ENCODE measurements at places on chromosomes 2 and 18. TPM values are rescaled to one million over a fixed set of nuclear protein-coding genes. Genes with fewer than 3 reads are reported as not detected.

- H3K36me3 ChIP-seq: peaks cover 5% of the 10 kb centered on the region
- H3K27ac ChIP-seq: no peak overlapping the region
- peaks cover 34% of the 10 kb centered on the region for H3K4me1 ChIP-seq
Observed at GRCh38 chr2:232281858-232282507, 96.6 kb upstream of the ALPP start.

DNA sequence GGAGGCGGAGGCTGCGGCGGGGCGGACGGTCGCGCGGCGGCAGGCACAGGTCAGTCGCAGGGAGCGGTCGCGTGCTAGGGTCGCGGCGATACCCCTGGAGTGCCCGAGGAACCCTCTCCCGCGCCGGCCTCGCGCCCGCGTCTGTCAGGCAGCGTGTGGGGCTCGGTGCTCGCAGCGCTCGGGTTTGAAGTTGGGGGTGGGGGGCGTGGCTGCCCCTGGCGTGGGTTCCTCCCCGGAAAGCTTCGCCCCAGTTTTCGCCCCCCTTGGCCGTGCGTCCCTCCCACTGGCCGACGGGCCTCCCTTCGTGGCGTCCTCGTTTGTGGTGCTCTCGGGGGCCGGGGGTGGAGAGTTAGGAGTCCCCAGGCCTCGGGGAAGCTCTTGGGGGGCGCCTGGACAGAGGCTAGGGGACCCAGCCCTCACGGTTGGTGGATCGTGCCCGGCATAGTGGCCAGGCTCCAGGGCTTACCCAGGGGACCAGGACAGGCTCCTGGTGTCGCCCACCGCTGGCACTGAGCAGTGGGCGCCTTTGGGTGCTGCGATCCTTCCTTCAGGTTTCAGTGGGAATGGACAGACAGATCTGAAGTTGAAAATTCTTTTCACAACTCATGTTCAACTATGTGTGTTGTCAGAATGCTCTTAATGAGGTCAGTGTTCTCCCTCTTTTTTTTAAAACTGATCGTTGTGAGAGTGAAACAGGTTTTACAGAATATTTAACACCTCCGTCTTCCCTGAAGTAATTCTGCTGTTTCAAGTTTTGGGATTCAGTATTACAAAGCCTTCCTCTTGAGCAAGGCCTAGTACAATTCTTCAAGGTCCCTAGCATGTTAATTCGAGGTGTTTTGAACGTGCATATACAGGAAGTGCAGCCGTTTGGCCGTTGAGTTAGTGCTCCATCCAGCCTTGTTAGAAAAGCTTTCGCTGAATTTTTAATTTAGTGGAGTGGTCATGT is 604 bp downstream of the RALBP1 start:
- H3K27ac ChIP-seq: peak overlapping the region; percentile 71
- H3K4me1 ChIP-seq: peaks cover 21% of the 10 kb centered on the region
- peak; percentile 42 for DNase-seq
- peaks cover 9% of the 10 kb centered on the region for H3K27me3 ChIP-seq
- H3K4me3 ChIP-seq: peak overlapping the region; percentile 88

GRCh38 chr2:128411431-128411830 is 92.8 kb upstream of the HS6ST1 start:
- no peaks in the 10 kb centered on the region for H3K36me3 ChIP-seq
- no peak for DNase-seq
- no peak overlapping the region for H3K27ac ChIP-seq
- no peaks in the 10 kb centered on the region for H3K27me3 ChIP-seq
- H3K4me3 ChIP-seq: no peak overlapping the region

GRCh38 chr2:200156166-200156835 is 150.2 kb upstream of the SPATS2L start:
- no peaks in the 10 kb centered on the region for H3K4me1 ChIP-seq
- no peak for DNase-seq
- no peak overlapping the region for H3K27ac ChIP-seq

DNA sequence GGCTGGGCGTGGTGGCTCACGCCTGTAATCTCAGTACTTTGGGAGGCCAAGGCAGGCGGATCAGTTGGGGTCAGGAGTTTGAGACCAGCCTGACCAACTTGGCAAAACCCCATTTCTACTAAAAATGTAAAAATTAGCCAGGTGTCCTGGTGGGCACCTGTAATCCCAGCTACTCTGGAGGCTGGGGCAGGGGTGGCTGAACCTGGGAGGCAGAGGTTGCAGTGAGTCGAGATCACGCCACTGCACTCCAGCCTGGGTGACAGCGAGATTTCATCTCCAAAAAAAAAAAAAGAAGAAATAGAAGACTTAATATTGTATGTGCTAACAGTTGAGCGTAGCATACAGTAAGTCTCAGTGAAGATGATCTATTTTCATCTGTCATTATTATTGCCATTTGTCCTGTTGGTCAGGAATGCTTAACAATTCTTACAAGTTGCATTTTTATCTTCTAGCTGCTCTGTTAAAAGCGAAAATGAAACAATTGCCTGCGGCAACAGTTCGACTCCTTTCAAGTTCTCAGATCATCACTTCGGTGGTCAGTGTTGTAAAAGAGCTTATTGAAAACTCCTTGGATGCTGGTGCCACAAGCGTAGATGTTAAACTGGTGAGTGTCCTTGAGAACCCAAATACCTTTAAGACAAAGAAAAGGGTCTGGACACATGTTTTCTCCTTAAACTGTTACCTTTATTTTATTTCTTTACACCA is 7.2 kb downstream of the PMS1 start:
- H3K27me3 ChIP-seq: no peaks in the 10 kb centered on the region
- DNase-seq: no peak
- H3K4me1 ChIP-seq: no peaks in the 10 kb centered on the region
- H3K27ac ChIP-seq: peak overlapping the region; percentile 73

GRCh38 chr2:60350791-60351190 is 202.7 kb downstream of the BCL11A start:
- H3K4me1 ChIP-seq: peaks cover under 1% of the 10 kb centered on the region
- no peak overlapping the region for H3K27ac ChIP-seq
- DNase-seq: no peak
- H3K27me3 ChIP-seq: no peaks in the 10 kb centered on the region
- H3K4me3 ChIP-seq: no peak overlapping the region

- no peak for DNase-seq
- no peak overlapping the region for H3K27ac ChIP-seq
- H3K36me3 ChIP-seq: no peaks in the 10 kb centered on the region
- H3K4me1 ChIP-seq: peaks cover 12% of the 10 kb centered on the region
- H3K27me3 ChIP-seq: no peaks in the 10 kb centered on the region
Observed at GRCh38 chr2:65420712-65421431, 11.5 kb downstream of the SPRED2 start.

GRCh38 chr2:43402002-43402401 is 175.6 kb upstream of the ZFP36L2 start:
- H3K27me3 ChIP-seq: no peaks in the 10 kb centered on the region
- no peak overlapping the region for H3K27ac ChIP-seq
- no peak for DNase-seq
- no peak overlapping the region for H3K4me3 ChIP-seq
- H3K36me3 ChIP-seq: peaks cover 12% of the 10 kb centered on the region

- no peaks in the 10 kb centered on the region for H3K27me3 ChIP-seq
- peaks cover 65% of the 10 kb centered on the region for H3K4me1 ChIP-seq
- no peak overlapping the region for H3K4me3 ChIP-seq
- H3K27ac ChIP-seq: no peak overlapping the region
Observed at GRCh38 chr2:10325278-10326145, 22.8 kb downstream of the HPCAL1 start.

DNA sequence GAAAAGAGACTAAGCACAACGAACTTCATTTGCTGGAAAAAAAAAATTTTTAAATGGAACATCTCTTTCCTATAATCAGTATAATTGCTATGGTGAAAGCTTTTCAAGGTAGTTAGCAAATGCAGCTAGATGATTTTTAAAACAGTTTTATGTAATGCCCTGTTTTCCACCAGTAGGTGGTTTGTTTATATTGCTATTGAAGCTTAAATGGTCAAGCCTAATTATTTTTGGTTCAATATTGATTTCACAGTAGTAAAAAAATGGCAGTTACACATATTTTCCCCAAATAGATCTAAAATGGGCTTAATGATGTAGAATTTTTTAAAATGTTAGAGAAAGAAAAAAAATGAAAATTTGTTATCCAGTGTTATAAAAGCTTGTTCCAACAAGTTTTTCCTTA is 70.2 kb downstream of the CDH19 start:
- no peak overlapping the region for H3K27ac ChIP-seq
- DNase-seq: no peak
- no peaks in the 10 kb centered on the region for H3K27me3 ChIP-seq
- H3K36me3 ChIP-seq: no peaks in the 10 kb centered on the region
- no peaks in the 10 kb centered on the region for H3K4me1 ChIP-seq
- no peak overlapping the region for H3K4me3 ChIP-seq

Gene SERPINB2
- not detected for total RNA-seq

Gene SLC4A3
- total RNA-seq: 0.47 TPM

Gene LIMS2
- 14.5 TPM for total RNA-seq

Gene ASIC4
- total RNA-seq: not detected

Gene STEAP3
- total RNA-seq: 0.22 TPM

Data from T-cell (primary cell).